Activated CD4-positive, alpha-beta T cell treated with anti-CD3 and anti-CD28 coated beads, Interleukin-2, amount 50 U/mL, for 4 hours (primary cell): ENCODE measurements at places on chromosomes 7 and 10.
A peak's percentile ranks its signal among the peaks of the same experiment; 100 is the strongest.

DNA sequence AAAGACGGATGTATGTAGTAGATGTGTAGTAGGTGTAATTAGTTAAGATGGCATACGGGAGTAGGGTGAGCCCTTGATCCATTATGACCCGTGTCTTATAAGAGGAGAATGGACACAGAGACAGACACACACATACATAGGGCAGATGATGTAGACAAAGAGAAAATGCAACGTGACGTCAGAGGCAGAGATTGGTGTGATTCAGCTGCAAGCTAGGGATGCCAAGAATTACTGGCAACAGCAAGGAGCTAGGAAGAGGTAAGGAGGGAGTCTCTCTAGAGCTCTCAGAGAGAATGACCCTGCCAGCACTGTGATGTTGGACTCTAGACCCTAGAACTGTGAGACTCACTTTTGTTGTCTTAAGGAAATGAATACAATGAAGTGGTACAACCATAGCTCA, 247.0 kb upstream of the HABP2 start:
- DNase-seq: no peak

DNA sequence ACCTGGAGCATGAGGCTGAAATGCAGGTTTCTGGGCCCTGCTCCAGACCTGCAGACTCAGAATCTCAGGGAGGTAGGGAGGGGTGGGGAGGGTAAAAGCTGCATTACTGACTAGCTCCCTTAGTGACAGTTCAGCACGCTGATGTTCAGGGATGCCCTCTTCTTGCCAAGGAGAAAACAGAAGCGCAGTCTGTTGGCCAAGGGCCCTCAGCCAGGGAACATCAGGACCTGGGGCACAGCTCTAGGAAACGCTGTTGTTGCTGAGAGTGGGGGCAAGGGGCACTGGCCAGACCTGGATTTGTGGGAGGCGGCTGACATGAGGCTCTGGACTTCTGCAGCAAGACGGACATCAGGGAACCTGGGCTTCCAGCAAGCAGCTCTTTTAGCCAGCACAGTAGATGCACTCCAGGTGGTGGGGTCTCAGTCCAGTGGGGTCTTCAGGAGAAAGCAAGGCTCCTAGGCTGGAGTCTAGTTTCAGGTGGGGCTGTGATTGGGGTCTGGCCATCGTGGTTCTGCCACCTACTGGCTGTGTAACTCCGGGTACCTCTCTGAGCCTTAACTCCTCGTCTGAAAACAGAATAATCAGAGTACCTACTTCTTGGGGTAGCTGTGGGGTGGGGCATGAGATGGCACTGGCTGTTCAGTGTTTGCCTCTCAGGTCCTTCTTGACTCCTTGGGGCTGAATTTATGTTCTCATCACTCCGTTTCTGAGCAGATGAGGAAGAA, 72.9 kb upstream of the PRLHR start:
- no peak for DNase-seq

GRCh38 chr7:123355576-123356190, 155.9 kb upstream of the SLC13A1 start:
- no peak for DNase-seq

DNA sequence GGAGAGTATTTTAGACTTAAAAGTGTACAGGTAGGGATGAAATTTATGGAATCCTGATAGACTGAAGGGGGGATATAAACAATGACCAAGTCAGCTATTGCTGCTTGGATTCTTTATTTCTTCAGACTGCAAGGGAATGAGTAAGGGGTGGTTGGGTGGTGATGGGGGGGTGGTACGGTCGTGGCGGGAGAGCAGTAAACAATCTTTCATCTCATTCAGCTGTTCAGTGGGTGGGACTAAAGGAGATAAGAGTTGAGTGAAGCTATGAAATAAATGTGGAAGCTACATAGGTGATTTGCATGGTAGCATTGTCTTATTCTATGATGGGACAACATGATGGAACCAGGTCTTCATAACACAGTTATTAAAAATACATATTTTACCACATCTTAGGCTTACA, 1.8 kb downstream of the SEPTIN7 start:
- peak; percentile 20 for DNase-seq

- DNase-seq: no peak
These were observed 257.2 kb upstream of the GLI3 start for GRCh38 chr7:42494199-42494710.

DNA sequence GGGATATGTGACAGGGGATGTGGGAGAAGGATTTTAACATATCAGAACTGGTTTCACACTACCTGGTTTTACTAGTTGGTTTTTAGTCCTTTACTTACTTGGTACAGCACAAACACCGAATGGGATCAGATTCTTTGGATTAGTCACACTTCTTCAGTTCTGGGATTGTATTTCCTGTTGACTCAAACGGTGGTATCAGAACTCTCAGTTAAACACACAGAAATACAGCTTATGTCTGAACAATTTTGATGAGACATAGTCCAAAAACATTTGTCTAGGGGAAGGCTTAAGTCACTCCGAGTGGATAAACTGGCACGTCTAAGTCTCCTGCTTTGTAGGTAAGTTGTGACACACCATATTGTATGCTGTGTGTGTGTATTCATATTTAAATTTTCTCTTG, 480.5 kb downstream of the PHTF2 start:
- DNase-seq: no peak

- no peak for DNase-seq
These were observed 39.7 kb downstream of the DNAJB12 start for GRCh38 chr10:72315054-72315453.

- no peak for DNase-seq
These were observed 61.0 kb downstream of the ITIH5 start for GRCh38 chr10:7605565-7606295.

DNA sequence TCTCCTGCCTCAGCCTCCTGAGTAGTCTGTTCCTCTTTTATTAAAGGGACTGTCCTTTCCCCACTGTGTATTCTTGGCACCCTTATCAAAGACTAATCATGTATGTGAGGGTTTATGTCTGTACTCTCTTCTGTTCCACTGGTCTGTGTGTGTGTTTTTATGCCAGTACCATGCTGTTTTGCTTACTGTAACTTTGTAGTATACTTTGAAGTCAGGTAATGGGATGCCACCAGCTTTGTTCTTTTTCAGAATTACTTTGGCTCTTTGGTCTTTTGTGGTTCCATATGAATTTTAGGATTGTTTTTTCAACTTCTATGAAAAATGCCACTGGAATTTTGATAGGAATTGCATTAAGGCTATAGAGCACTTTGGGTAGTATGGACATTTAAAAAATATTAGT, 14.1 kb upstream of the AMZ1 start:
- no peak for DNase-seq

DNA sequence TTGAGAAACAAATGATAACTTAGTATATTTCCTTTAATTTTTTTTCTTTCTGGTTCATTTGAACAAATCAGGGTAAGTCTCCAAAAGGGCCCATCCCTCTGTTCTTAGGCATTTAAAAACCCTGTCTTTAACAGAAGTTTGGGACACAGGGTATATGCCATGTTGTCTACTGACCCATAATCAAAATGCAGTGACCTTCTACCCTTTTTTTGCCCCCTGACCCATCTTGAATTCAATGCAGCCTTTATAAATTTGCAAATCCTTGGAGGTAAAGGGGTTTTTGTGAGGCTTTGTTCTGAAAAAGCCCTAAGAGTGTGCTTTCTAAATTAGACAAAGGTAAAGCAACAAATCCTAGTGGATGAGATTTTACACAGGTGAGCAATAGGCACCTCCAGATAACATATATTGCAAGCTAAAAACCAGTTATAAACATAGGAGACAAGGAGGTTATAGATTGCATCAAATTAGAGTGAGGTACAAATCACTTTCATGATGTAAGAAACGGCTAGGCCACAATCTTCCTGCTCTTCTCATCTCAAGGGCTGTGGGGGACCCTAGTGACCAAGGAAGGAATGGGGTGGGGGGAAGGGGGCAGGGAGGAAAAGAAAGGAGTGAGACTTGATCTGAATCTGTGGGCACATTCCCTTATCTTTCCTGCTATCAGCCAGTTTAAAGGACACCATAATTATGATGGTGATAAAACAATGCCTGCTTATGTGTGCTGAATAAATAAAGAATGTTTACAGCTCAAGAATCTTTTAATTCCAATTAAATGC, 2.7 kb downstream of the SKIDA1 start:
- no peak for DNase-seq

- no peak for DNase-seq
These were observed 17.7 kb upstream of the ZMIZ1 start for GRCh38 chr10:79050896-79051555.

DNA sequence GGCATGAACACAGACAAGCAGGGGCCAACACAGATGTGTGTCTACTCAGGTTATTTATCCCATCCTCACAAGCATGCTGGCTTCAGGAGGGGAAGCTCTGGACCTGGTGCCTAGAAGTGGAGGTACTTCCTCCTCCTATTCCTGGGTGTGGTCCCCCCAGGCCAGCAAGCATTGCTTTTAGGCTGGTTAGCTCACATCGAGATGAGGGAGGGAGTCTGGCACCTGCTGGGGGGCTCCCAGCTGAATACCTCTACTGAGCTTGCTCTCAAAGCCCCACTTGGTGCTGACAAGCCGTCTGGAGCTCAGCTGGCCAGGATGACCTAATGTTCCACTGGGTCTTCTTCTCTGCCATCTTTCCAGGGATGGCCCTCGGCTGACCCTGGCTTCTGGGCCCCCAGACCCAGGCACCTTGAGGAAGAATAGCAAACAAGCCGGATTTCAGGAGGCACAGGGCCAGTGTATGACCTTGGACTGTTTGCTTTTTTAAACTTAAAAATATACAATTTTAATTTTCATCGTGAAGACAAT, 26.8 kb downstream of the FAM241B start:
- no peak for DNase-seq

DNA sequence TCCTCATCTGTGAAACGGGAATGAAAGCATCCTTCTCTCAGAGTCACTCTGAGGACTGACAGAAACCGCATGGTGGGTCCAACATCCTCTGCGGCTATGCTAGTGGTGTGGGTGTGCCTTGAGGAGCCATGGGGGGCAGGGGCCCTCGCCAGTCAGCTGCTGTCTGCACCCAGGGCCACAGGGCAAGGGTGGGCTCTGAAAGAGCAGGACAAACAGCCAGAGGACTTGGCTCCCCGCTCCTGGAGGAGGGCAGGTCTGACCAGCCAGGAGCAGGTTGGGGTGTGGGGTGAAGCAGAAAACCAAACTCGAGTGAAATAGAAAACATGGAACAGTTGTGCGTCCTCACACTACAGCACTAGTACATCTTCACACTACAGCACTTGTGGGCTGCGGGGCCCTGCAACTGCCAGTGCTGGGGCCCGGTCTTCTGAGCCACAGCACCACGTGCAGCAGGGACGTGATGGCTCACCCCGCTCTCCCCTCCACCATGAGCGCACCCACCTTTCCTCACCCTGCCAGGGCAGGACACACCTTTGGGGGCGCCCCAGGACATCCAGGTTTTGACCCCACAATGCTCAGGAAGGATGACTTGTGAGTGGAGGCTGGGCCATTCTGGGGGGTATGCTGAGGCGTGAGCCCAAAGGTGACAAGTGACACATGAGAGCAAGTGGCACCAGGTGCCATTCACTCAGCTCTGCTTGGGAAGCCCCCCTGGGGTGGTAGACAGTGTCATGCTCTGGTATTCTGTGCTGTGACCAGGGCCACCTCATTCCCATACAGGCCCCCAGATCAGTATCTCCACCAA, 96.1 kb upstream of the RET start:
- no peak for DNase-seq

GRCh38 chr7:6618621-6619020, 3.2 kb downstream of the ZNF853 start:
- no peak for DNase-seq

- DNase-seq: no peak
These were observed 22.3 kb downstream of the CALML3 start for GRCh38 chr10:5546891-5547680.

- no peak for DNase-seq
These were observed 148.4 kb upstream of the AHR start for GRCh38 chr7:17150018-17150417.

DNA sequence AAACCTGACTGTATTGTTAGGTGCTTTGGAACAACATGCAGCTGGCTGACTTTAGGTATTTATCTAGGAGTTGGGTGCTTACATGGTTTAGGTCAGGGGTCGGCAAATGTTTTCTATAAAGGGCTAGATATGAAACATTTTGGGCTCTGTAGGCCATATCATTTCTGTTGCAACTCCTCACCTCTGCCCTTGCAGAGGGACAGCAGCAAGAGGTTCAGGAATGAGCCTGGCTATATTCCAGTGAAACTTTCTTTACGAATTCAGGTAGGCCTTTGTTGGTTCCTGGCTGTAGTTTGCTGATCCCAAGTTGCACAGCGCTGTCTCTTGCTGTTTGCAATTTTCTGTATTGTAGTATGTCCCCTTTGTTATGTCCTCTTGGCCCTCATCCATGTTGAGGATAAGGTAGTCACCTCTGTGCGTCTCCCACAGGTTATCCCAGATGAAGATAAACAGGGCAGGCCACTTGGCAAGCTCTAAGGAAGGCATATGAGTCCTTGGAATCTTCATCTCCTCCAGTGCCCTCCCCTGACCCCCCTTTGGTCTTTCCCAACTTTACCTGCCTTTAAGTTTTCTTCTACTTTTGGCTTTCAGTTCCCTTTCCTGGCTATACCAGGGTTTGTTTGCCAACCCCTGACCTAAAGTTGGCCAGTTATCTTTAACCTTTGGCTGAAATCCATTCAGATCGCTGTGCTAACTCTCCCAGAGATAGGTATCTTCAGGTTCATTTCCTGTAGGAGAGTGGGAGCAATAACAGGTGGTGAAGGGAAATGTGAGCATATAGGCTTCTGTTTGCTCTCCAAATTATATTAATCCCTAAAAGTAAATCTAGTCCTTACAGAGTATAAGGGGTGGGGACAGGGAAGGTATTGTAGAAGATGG, 36.1 kb downstream of the SGPL1 start:
- no peak for DNase-seq
